ENCODE measurements at places on chromosomes 12 and 14.

DNA sequence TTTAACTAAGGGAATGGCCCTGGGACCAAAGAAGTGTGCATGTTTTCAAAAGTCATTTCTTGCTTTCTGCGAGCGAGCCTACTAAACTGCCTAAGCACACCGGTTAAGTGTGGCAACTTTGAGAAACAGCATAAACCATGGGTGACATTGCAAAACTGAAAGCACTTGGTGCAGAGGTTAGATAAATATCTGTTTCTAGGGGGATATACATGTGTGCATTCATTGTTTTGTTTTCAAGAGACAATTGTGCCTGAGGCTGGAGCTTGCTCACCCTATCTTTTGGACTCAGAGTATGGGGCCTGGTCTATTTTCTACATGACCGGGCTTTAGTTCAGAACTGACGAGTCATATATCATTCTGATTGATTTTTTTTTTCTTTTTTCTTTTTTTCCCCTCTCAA, 923.4 kb downstream of the NRXN3 start:
- no peak for DNase-seq

DNA sequence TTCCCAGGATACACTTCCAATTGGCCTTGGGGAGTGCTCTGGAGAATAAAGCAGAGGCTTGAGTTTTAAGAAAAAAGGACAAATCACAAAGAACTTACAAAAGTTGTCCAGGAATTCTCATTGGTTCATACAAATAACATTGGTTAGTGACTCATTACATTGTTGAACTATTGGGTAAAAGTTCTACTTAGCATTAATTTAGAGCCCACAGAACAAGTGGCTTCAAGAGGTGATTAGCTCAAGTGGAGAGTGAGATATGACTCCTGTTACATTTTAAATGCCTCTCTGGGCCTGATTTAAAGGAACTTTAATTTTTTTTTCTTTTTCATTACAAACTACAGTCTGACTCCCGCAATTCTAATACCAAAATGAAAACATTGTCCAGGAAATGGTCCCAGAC, 72.9 kb downstream of the ASCL4 start:
- DNase-seq: no peak

DNA sequence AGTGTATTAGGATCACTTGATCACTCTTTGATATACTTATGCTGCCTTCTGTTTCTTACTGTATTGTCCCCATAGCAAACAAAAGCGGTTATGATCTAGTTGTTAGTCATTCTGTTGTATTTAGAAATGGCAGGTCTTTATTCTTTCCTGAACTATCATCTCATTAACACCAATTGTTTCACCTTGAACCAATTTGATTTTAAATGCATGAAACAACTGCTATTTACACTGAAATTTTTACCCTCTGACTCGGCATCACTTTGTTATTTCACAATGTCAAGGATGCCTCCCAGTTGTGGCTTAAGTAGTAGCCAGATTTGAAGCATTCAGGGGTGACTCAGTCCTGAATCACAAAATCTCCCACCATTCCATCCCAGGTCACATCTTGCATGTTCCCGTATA, 303.5 kb downstream of the EGLN3 start:
- no peak for DNase-seq

DNA sequence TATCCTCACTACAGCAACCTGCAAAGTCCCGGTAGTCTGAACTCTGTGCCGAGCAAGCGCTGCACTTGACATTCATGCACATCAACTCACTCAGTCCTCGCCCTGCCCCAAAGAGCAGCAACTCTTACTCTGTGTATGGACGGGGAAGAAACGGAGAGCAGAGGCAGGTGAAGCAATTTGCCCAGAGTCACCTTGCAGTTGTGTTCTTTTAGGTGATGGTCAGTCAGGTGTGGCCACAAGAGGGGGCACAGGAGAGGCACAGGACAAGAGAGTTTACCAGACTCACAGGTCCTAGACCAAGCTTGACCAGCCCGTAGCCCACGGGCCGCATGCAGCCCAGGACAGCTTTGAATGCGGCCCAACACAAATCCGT, 39.1 kb downstream of the TSPAN11 start:
- DNase-seq: no peak

- DNase-seq: no peak
Observed at GRCh38 chr12:20044351-20044750, 324.0 kb upstream of the PDE3A start.

GRCh38 chr14:85528080-85528896, 1.7 kb upstream of the FLRT2 start:
- no peak for DNase-seq

- DNase-seq: no peak
Observed at GRCh38 chr14:50816395-50817047, 14.4 kb downstream of the NIN start.

DNA sequence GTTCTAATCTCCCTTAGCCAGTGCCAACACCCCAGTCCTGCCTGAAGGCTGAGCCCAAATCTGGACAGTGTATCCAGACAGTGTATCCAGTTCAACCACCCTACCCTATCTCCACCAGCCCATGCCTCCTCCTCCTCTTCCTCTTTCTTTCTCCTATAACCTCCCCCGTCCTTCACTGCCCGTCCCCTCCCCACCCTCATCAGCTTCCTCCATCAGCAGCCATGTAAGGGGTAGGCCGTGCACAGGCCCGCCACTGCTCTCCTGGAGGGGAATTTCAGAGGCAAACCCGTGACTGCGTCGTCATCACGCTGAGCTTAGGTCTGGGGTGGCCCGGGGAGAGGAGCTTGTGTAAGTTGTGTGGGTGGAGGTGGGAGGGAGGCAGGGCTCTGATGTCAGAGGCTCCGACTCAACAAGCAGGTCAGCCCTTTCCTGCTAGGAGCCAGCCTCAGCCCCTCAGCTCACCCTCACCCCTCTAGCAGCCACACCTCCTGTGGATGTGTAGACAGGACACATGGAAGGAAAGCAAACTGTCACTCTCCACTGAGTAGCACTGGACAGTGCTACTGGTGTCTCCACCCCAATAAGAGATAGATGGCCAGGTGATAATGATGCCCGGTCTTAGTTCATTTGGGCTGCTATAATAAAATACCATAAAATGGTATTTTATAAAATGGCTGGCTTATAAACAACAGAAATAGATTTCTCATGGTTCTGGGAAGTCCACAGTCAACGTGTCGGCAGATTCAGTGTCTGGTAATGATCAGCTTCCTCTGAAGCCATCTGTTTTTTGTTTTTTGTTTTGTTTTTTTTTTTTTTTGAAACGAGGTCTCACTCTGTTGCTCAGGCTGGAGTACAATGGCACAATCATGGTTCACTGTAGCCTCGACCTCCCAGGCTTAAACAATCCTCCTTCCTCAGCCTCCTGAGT, 50.5 kb downstream of the IRF2BPL start:
- DNase-seq: peak; percentile 96

DNA sequence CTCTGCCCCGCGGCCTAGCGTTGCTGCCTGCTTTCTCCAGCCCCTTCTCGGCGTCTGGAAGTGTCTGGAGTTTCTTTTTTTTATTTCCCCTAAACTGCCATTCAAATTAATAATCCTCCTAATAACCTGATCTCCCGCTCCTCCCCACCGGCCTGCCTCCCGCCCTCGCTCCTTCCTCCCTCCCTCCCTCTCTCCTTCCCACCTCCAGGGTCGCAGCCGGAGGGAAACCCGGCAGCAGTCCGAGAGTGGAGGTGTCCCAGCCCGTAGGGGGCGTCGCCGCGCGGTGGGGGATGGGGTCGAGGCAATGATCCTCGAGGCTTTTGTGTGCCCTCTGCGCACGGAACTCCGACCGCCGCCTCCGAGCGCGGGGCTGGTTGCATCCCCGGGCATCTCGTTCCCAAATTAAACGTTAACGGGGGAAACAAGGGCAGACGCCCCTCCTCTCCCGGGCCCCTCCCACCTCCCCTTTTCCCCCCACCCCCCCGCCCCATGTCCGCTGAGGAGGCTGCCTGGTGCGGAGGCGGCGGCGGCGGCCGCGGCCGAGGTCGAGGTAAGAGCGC, 1.0 kb upstream of the SOCS2 start:
- DNase-seq: no peak

- no peak for DNase-seq
Observed at GRCh38 chr12:59007620-59008019, 87.3 kb upstream of the LRIG3 start.

DNA sequence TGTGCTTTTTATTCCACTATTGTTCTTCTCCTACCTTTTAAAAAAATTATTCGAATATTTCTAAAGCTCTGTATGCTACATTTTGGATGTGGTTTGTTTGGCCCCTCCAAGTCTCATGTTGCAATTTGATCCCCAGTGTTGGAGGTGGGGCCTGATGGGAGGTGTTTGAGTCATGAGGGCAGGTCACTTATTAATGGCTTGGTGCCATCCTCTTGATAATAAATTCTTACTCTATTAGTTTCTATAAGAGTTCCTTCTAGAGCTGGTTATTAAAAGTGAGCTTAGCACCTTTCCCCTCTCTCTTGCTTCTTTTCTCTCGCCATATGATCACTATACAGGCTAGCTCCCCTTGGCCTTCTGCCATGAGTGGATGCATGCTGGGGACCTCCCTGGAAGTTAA, 445.6 kb upstream of the PDE3A start:
- no peak for DNase-seq

GRCh38 chr12:90287585-90287984, 578.9 kb upstream of the ATP2B1 start:
- no peak for DNase-seq

DNA sequence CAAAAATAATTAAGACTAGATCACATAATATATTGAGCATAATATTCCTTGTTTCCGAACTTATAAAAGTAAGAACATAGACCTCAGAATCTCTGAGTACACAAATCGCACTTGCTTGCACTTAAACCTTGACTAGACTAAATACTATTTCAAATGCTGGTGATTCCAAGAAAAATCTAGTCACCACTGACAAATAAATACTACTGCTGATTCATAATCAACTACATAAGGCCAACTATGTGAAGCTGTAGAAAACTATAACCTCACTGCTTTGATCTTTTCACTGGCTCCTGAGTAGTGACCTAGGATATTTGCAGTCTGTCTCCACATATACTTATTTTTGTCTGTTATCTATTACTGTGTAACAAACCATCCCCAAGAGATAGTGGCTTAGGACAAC, 245.4 kb downstream of the DIO2 start:
- DNase-seq: no peak

DNA sequence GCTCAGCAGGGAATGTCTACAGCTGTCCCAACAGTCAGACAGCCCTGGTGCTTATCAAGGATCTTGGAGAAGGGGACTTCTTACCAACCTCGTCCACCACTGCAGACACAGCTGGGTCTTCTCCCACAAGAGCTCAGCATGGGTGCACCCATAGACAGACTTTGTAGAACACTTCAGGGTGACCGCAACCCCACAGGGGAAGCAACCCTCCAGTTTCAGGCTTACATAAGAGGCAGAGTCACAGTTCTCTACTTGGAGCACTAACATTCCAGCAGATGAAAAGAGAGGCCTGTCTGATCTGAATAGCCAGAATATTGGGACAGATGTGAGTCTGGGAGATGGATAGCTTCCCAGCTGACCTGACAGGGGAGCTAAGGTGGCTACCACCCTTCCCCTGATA, 3.5 kb upstream of the CLEC1A start:
- DNase-seq: no peak

GRCh38 chr12:122505419-122506051, 4.8 kb upstream of the ZCCHC8 start:
- no peak for DNase-seq

GRCh38 chr14:50012644-50013043, 103.7 kb downstream of the VCPKMT start:
- DNase-seq: no peak

DNA sequence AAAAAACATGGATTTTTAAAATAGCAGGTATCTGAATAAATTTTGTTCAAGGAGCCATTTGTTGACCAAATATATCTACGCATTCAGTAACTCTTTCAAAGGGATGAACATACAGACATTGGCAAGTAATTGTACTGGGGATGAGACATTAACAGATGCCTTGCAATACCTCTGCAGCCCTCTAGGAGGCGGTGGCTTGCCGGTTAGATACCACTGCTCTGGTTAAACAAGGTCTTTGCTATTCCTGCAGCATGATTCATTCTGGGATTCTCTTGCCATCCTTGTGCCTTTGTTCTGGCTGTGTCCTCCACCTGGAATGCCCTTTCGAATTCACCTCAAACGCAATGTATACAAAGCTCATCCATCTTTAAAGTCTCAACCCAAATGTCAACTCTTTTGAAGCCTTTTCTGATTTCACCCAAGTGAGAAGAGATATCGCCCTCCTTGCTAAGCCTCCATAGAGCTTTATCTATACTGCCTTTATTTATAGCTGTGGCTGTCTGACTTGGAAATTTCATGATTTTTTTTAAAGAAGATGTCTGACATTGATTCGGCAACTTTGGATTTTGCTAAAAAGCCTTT, 131.0 kb upstream of the SRRM4 start:
- no peak for DNase-seq

DNA sequence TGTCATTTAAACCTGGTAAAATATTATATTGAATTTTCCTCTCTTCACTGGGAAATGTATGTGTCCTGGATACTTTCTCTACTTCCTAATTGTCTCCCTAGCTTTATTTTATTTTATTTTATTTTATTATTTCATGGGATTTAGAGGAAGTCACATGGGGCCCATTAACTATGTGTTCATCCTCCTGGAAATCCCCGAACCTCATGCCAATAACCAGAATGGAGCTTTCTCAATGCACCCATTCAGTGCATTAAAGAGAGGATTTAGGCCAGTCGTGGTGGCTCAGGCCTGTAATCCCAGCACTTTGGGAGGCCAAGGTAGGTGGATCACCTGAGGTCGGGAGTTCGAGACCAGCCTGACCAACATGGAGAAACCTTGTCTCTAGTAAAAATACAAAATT, 1.3 kb upstream of the RPGRIP1 start:
- DNase-seq: no peak

DNA sequence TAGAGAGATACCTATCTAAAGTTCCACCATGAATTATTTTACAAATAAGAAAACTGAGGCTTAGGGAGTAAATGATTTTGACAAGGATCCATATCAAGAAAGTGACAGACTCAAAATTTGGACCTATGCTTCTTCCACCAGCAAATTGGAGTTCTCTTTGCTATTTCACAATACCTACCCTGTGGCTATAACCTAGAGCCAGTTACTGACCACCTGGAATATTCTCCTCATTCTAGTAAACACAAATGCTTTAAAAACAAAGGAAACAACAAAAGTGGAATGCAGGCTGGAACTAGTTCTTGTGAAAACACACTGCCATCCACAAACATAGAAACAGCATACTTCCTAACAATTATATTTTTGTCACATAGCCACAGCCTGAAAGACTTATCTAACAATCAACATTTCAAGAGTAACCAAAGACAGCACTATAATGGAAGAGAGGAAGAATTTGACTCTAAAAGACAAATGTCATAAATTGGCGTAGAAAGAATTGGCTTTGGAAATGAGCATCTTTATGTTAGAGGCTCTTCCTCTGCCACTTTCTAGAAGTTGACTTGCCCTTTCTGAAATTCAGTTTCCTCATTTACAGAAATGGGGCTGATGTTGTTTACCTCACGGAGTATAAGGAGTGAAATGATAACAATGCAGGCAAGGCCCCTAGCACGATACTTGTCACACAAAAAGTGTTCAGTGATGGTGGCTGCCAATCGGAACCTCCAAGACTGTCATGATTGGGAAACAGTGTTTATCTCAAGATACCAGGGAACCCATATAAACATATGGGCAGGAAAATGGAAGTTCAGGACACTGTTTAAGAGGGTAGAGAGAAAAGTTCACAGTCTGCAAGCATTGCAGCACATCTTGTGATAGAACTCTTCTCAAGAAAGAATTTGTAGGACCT, 138.6 kb upstream of the LGR5 start:
- no peak for DNase-seq

GRCh38 chr12:107079172-107080011, 14.0 kb downstream of the CRY1 start:
- peak; percentile 30 for DNase-seq

GRCh38 chr12:49367381-49368239, at the start of gene SPATS2:
SPATS2 (plus strand) TSS chr12:49367462; CDS start chr12:49461013, 93,551 bp downstream.
- no peak for DNase-seq

Measured in B cell (primary cell).